ENCODE measurements at places on chromosomes 2 and 18.

- DNase-seq = no peak
Measured at GRCh38 chr2:66854298-66854697, 419.4 kb downstream of the MEIS1 start.

- DNase-seq = no peak
Measured at GRCh38 chr2:204796581-204796980, 251.3 kb downstream of the PARD3B start.

DNA sequence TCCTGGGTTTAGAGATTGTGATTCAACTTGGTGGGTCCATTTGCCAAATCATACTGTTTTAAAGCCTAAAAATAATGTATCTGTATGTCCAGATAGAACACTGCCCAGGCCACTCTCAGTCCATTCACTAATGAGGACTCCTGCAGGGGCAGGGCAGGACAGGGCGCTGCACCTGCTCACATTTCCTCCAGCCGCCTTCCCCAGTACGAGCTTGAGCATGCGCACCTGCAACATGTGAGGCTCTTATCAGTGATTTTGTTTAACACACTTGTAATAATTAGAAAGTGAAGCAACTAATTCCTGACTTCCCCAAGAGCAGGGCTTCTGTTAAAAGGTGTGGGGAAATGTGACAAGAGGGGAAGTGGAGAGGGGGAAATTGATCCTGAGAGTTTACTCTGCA is 89.7 kb downstream of the AFF3 start:
- DNase-seq = no peak

DNA sequence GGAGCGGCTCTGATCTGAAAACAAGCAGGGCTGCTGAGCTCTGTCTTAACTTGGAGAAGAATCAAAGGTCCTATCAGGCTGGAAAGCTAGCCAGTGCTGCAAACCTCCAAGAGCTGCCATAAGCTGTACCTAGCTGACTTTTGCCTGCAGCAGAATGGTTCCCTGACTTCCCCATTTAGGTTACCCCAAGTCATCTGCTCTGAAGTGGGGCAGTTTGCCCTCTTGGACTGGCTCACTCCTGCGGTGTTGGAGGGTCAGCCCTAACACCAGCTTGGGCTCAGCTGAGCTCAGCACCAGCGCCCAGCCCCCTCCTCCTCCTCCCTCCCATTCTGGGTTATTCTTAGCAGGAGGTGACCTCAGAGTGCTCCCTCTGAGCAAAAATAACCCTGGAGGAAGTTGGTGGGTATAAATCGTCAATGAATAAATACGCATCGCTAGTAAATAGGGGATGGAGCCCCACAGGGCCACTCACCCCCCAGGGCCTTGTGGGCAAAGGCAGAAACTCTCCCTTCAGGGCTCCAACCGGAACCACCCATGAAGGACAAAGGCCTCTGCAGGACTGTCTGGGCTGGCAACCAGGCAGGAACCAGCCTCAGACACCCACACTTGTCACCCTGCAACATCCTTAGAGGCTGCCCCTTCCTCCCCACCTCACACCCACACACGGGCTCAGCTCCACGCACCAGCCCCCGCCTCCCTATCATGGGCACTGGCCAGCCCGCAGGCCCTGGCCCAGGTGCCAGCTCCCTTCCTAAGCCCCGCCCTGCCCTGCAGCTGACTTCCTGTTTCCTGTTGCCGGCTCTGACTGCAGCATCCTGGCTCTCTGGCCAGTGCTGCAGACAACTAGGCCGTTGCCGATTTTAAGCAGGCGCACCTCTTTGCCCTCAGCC is 46.9 kb downstream of the DNMT3A start:
- DNase-seq = peak; percentile 87

GRCh38 chr2:96161898-96162297 is 16.7 kb upstream of the DUSP2 start:
- DNase-seq = peak; percentile 39

- no peak for DNase-seq
Measured at GRCh38 chr2:40123326-40123725, 328.6 kb downstream of the SLC8A1 start.

- DNase-seq = no peak
Measured at GRCh38 chr18:32775628-32776027, 2.8 kb upstream of the KLHL14 start.

DNA sequence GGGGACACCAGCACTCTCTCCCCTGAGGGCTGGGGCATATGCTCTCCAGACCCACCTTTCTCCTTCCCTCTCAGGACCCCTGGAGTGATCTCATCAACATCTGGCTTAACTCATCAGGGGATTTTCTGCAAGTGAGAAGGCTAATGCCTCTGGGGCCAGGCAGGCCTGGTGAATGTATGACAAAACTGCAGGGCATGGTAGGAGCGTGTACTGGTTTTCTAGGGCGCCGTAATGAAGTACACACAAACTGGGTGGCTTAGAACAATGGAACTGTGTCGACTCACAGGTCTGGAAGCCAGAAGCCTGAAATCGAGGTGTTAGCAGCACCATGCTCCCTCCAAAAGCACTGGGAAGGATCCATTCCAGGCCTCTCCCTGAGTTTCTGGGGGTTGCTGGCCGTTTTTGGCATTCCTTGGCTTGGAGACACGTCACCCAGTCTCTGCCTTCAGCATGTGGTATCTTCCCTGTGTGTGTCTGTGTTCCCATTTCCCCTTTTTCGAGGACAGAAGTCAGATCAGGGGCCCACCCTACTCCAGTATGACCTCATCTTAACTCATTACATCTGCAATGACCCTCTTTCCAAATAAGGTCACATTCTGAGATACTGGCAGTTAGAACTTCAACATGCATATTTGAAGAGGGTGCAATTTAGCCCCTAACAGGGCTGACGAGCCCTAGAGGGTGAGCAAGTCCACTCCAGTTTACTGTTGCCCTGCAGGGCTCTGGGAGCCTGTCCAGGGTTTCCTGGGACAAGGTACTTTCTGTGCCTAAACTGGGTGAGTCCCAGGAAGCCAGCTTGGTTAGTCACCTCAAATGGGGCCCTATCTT is 45.5 kb upstream of the CAB39 start:
- peak; percentile 33 for DNase-seq

DNA sequence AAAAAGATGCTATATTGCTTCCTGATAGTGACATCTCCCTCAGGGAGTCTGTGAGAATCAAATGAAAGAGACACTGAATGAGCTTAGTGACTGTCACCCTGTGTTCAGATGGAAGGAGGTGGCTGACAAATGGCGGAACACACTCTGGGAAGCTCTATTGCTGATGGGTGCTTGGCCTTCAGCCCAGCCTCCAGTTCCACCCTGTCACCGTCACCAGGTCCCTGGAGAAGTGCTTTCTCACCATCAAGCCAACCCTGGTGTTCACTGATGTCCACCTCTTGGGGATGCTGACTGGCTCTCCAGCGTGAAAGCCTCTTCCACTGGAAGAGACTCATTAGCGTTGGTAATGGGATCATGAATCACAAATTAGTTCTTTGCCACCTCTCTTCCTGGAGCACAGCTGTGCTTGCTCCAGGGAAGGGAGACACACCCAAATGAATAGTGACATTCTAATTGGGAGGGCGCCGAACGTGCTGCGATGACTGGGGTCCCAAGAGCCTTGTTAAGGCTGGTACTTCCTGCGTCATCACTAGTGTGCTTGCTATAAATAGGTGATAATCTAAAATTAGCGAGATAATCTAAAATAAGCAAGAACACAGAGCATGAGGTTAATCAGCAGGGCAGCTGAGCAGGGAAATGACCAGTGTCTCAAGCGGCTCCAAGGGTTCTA is 154.0 kb downstream of the CLIP4 start:
- DNase-seq = no peak

DNA sequence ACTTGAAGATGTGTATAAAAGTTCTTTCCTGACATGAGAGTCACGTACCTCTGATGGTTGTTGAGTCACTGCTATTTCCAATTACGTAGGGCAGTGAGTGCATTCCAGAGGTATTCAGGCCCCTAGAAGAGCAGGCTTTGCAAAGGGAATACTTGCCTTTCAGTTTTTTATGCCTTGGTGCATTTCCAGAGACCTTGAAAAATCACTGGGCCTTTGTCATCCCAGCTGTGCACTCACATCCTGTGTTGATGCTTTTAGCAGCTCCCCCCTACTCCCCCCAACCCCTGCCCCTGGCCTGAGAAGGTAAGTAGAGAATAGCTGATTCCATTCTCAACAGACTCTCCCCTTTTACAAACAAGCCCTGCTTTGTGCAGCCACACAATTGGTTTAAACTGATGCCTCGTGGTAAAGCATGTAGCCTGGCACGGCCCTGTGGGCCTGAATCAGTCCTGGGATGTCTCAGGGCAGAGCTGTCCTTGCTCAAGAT is 174.2 kb downstream of the PRPF40A start:
- no peak for DNase-seq

DNA sequence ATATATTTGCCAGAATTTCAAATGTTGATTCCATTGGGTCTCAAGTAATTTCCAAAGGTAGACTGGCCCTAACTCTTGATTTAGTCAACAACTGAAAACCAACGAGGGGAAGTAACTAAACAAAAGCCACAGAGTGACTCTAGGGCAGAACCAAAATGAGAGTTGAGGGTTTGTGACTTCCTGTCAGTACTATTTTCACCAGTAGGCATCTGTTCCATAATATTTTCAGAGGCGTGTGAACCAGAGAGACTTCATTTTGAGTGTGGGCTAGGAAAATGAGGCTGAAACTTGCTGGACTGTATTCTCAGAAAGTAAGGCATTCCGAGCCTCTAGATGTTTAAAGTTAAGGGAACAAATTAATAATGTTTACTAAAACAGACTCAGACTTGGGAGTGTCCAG is 70.6 kb downstream of the GDF7 start:
- no peak for DNase-seq

- peak; percentile 82 for DNase-seq
Measured at GRCh38 chr2:54903736-54904554, 146.3 kb downstream of the RTN4 start.

GRCh38 chr2:40113997-40114396 is 334.9 kb upstream of the THUMPD2 start:
- no peak for DNase-seq

DNA sequence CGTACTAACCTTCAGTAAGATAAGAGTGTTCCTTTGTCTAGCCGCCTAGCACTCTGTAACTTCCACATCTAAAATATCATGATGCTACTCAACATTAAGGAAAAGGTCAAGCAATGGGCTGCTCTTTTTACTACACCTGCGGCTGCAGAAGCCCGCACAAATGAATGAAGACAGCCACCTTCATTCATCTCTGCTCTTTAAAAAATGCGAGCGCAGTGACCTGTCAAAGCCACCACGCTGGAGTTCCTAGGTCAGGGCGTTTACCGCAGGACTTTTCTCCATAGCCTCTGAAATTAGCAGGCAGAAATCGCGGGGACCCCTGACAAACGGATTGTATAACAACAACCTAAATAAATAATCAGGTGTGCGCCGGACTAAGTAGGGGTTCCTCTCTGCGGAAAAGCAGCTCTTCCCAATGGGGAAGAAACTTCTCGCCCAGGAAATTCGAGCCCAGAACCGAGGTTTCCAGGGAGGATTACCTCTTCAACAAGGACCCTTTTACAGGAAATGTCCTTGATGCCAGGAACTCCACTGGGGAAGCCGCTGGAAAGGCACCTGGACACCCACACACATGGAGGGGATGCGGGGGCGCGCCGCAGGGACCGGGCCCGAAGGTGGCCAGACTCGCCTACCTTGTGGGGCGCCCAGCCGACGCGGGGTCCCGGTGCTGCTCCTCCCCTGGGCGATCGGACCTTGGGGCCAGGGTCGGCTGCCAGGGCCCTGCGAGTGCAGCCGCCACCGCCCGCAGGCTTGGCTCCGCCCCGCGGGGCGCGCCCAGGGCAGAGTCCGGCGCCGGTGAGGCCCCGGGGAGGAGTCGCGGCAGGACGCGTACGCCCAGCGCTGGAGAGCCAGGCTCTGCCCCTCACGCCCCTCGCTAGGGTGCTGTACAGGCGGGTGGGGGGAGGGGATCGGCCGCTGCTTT is at the start of gene CCDC68:
Gene CCDC68, minus strand, starts transcription at position 758 of the 922 bp plus-strand sequence. CDS start 16,670 bp downstream, outside the sequence.
- DNase-seq = no peak

DNA sequence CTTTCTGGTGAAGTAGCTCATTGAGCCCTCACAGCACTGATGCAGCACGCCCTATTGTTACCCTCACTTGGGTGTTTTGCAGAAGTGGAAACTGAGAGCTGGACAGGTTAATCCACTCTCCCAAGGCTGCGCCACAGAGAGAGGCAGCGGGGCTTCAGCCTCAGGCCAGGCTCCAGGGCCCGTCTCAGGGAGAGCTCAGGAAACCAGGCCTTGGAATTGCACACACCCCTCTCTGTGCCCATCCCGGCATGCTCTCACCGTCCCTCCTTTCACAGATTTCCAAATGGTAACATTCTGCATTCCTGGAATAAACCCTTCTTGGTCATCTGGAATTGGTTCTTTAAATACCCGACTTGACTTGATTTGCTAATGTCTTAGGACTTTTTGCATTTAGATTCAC is 51.5 kb downstream of the TWIST2 start:
- DNase-seq = no peak

- no peak for DNase-seq
Measured at GRCh38 chr18:74450626-74451025, 6.5 kb downstream of the DIPK1C start.

DNA sequence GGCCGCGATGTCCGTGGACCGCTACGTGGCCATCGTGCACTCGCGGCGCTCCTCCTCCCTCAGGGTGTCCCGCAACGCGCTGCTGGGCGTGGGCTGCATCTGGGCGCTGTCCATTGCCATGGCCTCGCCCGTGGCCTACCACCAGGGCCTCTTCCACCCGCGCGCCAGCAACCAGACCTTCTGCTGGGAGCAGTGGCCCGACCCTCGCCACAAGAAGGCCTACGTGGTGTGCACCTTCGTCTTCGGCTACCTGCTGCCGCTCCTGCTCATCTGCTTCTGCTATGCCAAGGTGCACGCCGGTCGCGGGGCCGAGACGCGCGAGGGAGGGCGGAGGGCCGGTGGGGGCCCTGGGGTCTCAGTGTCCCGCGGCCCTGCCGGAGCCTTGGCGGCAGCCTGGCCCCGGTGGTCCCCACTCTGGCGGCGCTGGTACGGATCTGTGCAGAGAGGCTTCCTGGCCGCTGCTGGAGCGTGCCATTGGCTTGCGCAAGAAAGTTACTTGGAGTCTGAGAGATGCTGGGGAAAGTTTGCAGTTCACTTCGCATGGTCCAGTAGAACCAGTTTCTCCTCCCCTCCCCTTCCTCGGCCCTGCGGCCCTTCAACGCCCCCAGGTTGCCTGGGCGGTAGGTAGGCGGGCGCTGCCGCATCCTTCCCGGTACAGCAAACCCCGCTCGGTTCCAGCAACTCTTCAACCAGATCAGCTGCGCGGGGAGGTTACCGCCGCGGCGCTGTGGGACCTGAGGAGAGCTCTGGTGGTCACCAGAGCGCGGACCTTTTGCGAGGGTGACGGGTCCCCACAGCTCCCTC is 1.5 kb downstream of the GALR1 start:
- peak; percentile 6 for DNase-seq

DNA sequence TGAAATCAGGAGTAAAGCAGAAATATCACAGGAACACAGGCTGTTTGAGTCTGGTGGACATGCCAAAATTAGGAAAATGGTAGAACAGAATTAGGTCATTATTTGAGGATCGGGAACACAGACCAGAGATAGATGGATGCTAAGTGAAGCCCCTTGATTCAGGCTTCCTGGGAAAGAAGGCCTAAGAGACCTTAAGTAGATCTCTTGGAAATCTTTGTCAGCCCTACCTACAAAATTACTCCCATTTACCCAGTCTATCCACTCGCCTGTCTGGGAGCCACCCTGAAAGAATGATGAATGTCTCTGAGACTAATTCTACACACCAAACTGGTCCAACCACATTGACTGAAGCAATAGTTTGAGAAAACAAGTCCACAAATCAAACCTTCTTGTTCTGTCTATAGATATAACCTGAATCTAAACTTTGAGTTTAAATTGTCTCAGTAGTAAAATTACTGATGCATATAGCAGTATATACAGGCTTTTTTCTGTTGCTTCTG is 36.6 kb upstream of the TANK start:
- DNase-seq = no peak

- no peak for DNase-seq
Measured at GRCh38 chr2:111924617-111925107, 26.3 kb downstream of the MERTK start.

- DNase-seq = peak; percentile 93
Measured at GRCh38 chr2:171416009-171416926, 17.5 kb downstream of the METTL8 start.

Data from activated CD4-positive, alpha-beta T cell treated with anti-CD3 and anti-CD28 coated beads for 36 hours (primary cell).